ENCODE measurements at places on chromosomes 6 and 20. TPM values are rescaled to one million over a fixed set of nuclear protein-coding genes. Genes with fewer than 3 reads are reported as not detected.

Gene BFSP1
- 4.0 TPM for total RNA-seq

Gene OXT
- not detected for total RNA-seq

Gene PRSS16
- total RNA-seq = 2.5 TPM

Gene KIF25
- 0.05 TPM for total RNA-seq

Gene GCLC
- total RNA-seq = 109 TPM

Gene TRDN
- not detected for total RNA-seq

Gene CALHM4
- total RNA-seq = not detected

Gene HRH3
- total RNA-seq = not detected

Gene ATP6V1G2
- 0.72 TPM for total RNA-seq
